ENCODE measurements at places on chromosomes 4 and X. TPM values are rescaled to one million over a fixed set of nuclear protein-coding genes. Genes with fewer than 3 reads are reported as not detected.

- no peak overlapping the region for H3K4me3 ChIP-seq
- no peak overlapping the region for H3K27ac ChIP-seq
- no peaks in the 10 kb centered on the region for H3K36me3 ChIP-seq
- no peaks in the 10 kb centered on the region for H3K4me1 ChIP-seq
- DNase-seq, result no peak
These were observed 23.7 kb upstream of the CLDN34 start for GRCh38 chrX:9943420-9943819.

DNA sequence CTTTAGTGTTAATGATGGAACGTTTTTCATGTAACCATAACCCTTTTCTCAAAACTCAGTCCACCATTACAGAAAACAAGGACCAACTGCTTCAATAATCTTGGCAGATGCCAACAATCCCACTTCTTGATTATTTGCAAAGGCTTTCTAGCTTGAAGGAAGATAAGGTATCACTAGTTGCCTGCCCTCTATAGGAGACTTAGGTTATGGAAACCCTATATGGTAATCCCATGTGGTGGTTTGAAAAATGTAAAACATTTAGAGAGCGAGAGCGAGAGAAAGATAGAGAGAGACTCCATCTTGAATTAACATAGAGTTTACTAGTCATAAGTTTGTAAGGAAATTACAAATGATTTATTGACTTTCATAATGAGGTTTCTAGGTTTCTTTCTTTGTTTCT lies 1627.5 kb upstream of the TENM3 start:
- no peak overlapping the region for H3K4me3 ChIP-seq
- no peak overlapping the region for H3K27ac ChIP-seq
- H3K4me1 ChIP-seq, result no peaks in the 10 kb centered on the region

XAGE2 gene
- total RNA-seq, result not detected

GRCh38 chr4:140395668-140396067 lies 22.2 kb downstream of the SCOC start:
- H3K27me3 ChIP-seq, result no peaks in the 10 kb centered on the region
- no peaks in the 10 kb centered on the region for H3K4me1 ChIP-seq
- H3K27ac ChIP-seq, result no peak overlapping the region
- H3K36me3 ChIP-seq, result no peaks in the 10 kb centered on the region
- DNase-seq, result no peak
- H3K4me3 ChIP-seq, result no peak overlapping the region

DNA sequence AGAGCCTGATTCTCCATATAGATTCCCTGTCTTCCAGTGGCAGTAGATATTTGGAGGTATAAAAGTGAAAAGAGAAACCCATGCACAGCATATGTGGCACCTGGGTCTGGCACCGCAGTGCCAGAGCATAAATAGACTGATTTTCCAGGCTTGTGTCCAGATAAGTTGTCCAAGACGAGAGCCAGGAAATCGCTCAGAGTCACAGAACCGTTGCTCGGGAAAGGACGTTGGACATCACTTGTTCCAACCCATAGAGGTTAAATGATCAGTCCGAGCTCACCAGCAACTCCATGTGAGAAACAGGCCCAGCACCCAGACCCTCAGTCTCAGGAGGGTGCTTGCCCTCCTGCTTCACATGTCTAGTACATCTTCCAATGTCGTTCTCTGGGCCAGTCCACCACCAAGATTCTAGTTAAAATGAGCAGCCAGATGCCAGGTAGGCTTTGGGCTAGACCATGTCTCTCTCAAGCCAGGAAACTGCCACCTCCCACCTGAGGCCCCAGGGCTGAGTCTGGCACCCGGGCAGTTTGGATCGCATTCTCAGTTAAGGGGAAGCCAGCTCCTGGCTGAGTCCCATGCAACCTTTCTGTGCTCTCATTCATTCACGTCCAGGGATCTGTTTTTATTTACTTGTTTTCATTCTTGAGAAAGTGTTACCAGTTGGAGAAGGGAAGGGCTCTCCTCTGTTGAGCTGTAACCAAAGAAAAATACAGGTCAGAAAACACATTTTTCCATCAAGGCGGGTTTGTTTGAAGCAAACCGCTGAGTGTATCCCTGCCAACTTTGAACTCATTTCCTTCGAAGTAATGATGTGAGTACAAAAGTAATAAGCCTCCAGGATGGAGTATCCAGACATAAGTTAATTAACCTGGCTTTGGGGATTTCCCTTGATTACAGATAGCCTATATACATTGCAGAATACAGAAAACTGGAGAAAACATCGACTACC lies 91.7 kb downstream of the PHOX2B start:
- H3K27me3 ChIP-seq, result no peaks in the 10 kb centered on the region
- no peaks in the 10 kb centered on the region for H3K4me1 ChIP-seq
- H3K4me3 ChIP-seq, result no peak overlapping the region
- no peaks in the 10 kb centered on the region for H3K36me3 ChIP-seq

DNA sequence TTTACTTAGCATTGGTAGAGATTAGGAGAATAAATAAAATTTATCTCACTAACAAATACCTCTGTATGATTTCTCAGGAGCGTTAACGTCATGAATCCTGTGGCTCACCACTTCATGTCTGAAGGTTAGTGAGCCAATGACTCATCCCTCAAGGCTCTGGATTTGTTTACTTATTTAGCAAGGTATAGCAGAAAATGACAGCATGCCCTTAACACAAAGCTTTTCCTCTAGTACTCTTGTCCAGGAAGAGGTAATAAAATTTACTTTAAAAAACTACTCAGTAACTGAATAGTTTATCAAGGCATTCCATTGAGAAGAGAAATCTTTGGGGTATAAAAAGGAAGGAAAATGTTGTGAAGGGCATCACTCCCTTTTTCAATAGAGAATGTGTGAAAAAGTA lies 823.8 kb downstream of the CCSER1 start:
- no peak for DNase-seq
- no peaks in the 10 kb centered on the region for H3K27me3 ChIP-seq
- no peak overlapping the region for H3K27ac ChIP-seq
- no peaks in the 10 kb centered on the region for H3K36me3 ChIP-seq
- H3K4me1 ChIP-seq, result no peaks in the 10 kb centered on the region
- H3K4me3 ChIP-seq, result no peak overlapping the region

NLGN3 gene
- total RNA-seq, result 2.3 TPM

DNA sequence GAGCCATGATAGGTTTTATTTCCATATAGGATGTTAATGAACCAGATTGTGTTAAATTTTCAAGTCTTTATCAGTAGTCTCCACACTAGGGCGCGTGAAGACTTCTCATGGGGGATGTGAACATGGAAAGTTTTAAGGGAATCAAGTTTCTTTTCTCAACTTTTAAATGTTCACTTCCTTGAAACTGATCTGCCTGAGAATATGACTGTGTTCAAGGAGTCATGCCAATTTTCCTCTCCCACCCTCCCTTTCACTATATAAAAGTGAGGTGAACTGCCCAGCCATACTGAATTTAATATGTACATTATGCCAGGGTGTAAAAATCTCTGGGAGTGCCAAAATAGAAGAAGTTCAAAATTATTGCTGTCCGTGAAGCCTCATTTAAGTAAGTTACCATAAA lies 30.4 kb upstream of the HPGDS start:
- no peak for DNase-seq
- no peaks in the 10 kb centered on the region for H3K4me1 ChIP-seq
- no peaks in the 10 kb centered on the region for H3K27me3 ChIP-seq
- H3K36me3 ChIP-seq, result no peaks in the 10 kb centered on the region
- H3K4me3 ChIP-seq, result no peak overlapping the region
- H3K27ac ChIP-seq, result no peak overlapping the region

GRCh38 chrX:101958139-101958538 lies 26.3 kb upstream of the ZMAT1 start:
- H3K4me1 ChIP-seq, result no peaks in the 10 kb centered on the region
- no peaks in the 10 kb centered on the region for H3K27me3 ChIP-seq
- DNase-seq, result no peak

GRCh38 chrX:22246620-22247019 lies 26.1 kb upstream of the CBLL2 start:
- no peaks in the 10 kb centered on the region for H3K36me3 ChIP-seq
- H3K4me3 ChIP-seq, result no peak overlapping the region
- H3K27me3 ChIP-seq, result no peaks in the 10 kb centered on the region
- DNase-seq, result no peak

- no peaks in the 10 kb centered on the region for H3K36me3 ChIP-seq
- DNase-seq, result no peak
- H3K4me3 ChIP-seq, result no peak overlapping the region
- peak overlapping the region; percentile 95 for H3K27ac ChIP-seq
- H3K27me3 ChIP-seq, result no peaks in the 10 kb centered on the region
These were observed 2.8 kb downstream of the SH3D19 start for GRCh38 chr4:151322570-151322969.

GRCh38 chr4:181784881-181785280 lies 458.3 kb upstream of the TENM3 start:
- H3K4me1 ChIP-seq, result no peaks in the 10 kb centered on the region
- H3K27me3 ChIP-seq, result no peaks in the 10 kb centered on the region
- no peaks in the 10 kb centered on the region for H3K36me3 ChIP-seq

- no peak for DNase-seq
- H3K4me3 ChIP-seq, result no peak overlapping the region
- no peaks in the 10 kb centered on the region for H3K36me3 ChIP-seq
- no peaks in the 10 kb centered on the region for H3K27me3 ChIP-seq
These were observed 251.3 kb upstream of the CENPE start for GRCh38 chr4:103449296-103450023.

ODAPH gene
- not detected for total RNA-seq
